ENCODE measurements at places on chromosomes 12 and 14. TPM values are rescaled to one million over a fixed set of nuclear protein-coding genes. Genes with fewer than 3 reads are reported as not detected.

DNA sequence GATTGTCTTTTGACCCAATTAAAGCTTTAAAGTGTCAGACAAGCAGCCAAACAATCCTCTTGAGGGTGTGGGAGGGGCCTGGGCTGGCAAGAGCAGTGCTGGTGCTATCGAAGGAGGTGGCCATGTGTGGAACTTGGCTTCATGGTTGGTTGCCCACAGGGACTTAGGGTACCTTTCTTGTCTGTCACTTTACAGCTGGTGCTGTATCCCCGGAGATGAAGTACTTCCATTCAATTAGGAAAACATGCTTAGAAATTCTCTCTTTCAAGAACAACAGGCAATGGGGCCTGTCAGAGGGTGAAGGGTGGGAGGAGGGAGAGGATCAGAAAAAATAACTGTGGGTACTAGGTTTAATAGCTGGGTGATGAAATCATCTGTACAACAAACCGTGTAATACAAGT lies 86.5 kb downstream of the DAAM1 start:
- no peak for DNase-seq
- H3K36me3 ChIP-seq: no peaks in the 10 kb centered on the region
- H3K4me1 ChIP-seq: peaks cover 46% of the 10 kb centered on the region
- H3K4me3 ChIP-seq: no peak overlapping the region
- peak overlapping the region; percentile 74 for H3K27ac ChIP-seq

DNA sequence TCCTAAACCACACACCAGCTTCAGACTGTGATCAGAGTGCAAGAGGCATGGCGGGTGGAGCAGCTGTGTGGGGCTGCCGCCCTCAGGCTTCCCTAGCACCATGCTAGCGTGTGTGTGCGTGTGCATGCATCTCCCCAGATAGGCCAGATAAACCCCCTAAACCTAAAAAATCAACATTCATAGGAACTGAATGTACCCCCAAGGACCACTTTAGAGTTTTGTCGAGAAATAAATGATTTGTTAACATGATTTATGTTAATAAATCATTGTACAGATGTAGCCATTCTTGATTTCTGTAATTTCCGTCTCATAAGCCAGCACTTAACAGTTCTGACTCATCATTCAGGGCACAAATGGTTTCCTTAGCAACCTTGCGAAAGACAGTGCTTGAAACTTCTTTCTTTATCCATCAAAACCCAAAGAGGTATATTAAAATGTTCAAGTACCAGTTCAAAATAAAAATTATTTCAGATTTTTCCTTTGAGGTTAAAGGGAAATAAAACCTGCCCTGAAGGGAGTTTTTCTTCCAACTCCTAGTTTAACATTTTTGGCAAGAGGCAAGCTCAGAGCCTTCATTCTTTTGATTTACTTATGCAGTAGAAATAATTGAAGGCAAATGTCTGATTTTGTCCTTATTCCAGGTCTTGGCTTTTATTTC lies 206.2 kb upstream of the RGS6 start:
- no peaks in the 10 kb centered on the region for H3K27me3 ChIP-seq
- peaks cover 12% of the 10 kb centered on the region for H3K4me1 ChIP-seq
- no peak overlapping the region for H3K4me3 ChIP-seq
- H3K36me3 ChIP-seq: peaks cover 34% of the 10 kb centered on the region
- DNase-seq: no peak

DNA sequence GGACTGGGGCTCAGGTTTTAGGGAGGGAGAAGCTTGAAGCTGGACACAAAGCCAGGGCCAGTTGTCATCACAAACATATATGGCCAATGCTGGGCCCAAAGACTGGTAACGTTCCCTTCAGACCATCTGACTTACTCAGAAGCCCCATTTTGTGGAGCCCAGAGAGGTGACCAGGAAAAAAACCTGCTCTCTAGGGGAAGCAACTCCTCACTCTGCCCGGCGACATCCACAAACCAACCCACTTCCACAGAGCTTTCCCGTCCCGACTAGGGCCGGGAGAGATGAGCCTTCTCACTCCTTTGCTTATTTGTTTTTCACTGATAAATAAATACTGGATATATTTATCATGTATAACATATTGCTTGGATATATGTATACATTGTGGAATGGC lies 180.9 kb upstream of the RTL1 start:
- peaks cover 22% of the 10 kb centered on the region for H3K27me3 ChIP-seq
- no peak overlapping the region for H3K27ac ChIP-seq
- no peaks in the 10 kb centered on the region for H3K4me1 ChIP-seq
- H3K4me3 ChIP-seq: no peak overlapping the region

Gene SAMD15
- total RNA-seq: 0.93 TPM

GRCh38 chr14:99210333-99210732 lies 61.7 kb downstream of the BCL11B start:
- no peaks in the 10 kb centered on the region for H3K36me3 ChIP-seq
- H3K4me3 ChIP-seq: no peak overlapping the region
- DNase-seq: no peak
- H3K27me3 ChIP-seq: no peaks in the 10 kb centered on the region
- no peak overlapping the region for H3K27ac ChIP-seq

Gene ACSS3
- total RNA-seq: 10.4 TPM

Gene LGMN
- total RNA-seq: 40.7 TPM

- no peak for DNase-seq
- H3K36me3 ChIP-seq: no peaks in the 10 kb centered on the region
- no peak overlapping the region for H3K27ac ChIP-seq
- H3K27me3 ChIP-seq: no peaks in the 10 kb centered on the region
- peaks cover 4% of the 10 kb centered on the region for H3K4me1 ChIP-seq
- H3K4me3 ChIP-seq: no peak overlapping the region
Measured at GRCh38 chr12:106000382-106001104, 138.2 kb downstream of the NUAK1 start.

Gene SLCO1B1
- not detected for total RNA-seq

Gene CPNE8
- 12.1 TPM for total RNA-seq

GRCh38 chr14:98946940-98947339 lies 325.1 kb downstream of the BCL11B start:
- no peaks in the 10 kb centered on the region for H3K36me3 ChIP-seq
- H3K27me3 ChIP-seq: no peaks in the 10 kb centered on the region
- H3K4me3 ChIP-seq: no peak overlapping the region
- H3K27ac ChIP-seq: no peak overlapping the region
- H3K4me1 ChIP-seq: peaks cover 44% of the 10 kb centered on the region
- peak; percentile 78 for DNase-seq

DNA sequence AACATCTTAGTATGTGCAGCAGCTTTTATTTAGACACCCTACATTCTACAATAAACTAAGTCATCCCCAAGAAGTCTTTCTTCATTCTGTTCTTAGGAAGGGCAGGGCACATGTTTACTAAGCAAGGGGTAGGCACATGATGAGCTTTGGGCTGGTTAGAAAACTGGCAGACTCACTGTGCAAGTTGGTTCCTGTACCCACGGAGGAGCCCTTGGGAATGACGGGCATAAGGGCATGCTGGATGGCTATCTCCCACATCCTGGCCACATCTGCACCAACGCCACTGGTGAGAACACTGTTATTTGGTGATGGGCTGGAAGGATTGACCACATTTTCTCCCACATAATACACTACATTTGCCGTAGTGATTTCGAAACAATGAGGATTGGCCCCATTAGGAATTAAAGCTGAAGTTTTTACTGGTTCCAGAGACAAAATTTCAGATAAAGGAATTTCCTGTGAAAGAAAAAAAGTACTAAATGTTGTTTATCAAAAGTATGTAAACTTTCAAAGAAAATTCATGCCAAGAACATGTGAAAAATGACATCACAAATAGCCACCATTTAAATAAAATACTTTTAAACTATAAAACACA lies 297.0 kb downstream of the PRKD1 start:
- no peak overlapping the region for H3K4me3 ChIP-seq
- no peaks in the 10 kb centered on the region for H3K27me3 ChIP-seq
- peaks cover 3% of the 10 kb centered on the region for H3K4me1 ChIP-seq

Gene PCED1B
- 0.65 TPM for total RNA-seq

- no peak for DNase-seq
- H3K4me3 ChIP-seq: no peak overlapping the region
- H3K4me1 ChIP-seq: peaks cover 12% of the 10 kb centered on the region
- H3K27me3 ChIP-seq: no peaks in the 10 kb centered on the region
- no peaks in the 10 kb centered on the region for H3K36me3 ChIP-seq
Measured at GRCh38 chr14:60760644-60761364, 26.2 kb downstream of the MNAT1 start.

DNA sequence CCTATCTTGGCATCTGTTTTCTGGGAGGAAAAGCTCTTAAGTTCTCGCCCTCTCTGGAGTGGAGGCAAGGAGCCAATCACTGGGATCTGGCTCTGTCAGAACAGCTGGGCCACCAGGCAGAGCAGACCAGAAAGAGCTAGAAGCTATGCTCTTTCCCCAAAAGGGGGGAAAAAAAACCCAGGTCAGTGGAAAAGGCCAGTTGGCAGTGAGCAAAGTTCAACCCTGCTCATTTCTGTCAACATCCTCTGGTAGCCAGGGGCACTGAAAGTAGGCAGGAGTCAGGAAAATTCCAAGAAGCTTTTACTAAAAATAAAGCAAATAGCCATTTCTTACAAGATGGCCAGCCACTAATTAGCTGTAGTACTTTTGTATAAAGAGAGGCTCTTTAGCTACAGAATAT lies 36.6 kb upstream of the PAX9 start:
- no peaks in the 10 kb centered on the region for H3K4me1 ChIP-seq
- H3K4me3 ChIP-seq: no peak overlapping the region
- no peak for DNase-seq
- H3K27me3 ChIP-seq: peaks cover 22% of the 10 kb centered on the region
- H3K36me3 ChIP-seq: no peaks in the 10 kb centered on the region

DNA sequence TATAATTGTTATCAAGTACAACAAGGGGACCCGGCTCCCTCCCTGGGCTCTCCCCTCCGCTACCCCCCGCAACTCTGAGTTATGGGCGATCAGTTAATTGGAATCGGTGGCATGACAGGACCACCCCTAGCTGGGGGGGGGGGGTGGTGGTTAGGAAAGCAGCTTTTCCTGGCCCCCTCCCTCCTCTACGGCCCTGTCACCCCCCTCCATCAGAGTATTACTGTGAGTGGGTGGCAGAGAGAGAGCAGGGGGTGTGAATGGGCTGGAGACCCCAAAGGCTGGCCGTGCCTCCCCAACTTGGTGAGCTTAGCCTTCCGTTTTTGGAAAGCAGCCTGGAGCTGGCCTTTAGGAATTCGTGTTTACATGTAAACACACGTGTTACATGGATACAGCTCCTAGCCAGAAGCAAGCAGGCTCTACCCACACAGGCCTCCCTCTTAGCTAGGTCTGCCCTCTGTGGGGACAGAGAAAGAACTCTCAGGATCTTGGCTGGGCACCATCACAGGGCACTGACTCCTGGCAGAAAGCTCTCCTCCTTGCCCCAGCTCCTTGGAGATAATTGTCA lies 1.1 kb upstream of the HOXC4 start:
- DNase-seq: no peak
- H3K4me1 ChIP-seq: peaks cover 28% of the 10 kb centered on the region
- H3K27me3 ChIP-seq: peaks cover 12% of the 10 kb centered on the region
- H3K4me3 ChIP-seq: peak overlapping the region; percentile 36
- H3K36me3 ChIP-seq: no peaks in the 10 kb centered on the region
- H3K27ac ChIP-seq: peak overlapping the region; percentile 12

DNA sequence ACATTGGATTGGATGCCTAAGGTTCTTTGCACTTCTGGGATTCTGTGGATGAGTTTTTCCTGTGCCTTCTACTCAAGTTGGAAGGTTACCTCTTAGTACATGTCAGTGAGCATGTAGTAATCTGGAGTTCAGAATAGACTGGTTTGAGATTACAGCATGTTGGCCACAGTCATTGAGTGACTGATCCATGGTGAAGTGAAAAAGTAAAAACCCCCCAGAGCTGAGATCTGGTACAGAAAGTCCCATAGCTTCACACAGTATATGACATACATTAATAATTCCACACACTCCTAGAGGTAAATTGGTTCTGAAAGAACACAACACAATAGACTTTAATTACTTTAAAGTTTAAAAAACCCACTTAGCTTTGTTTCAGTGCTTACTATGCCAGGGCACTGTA lies 11.9 kb upstream of the CCND2 start:
- H3K4me1 ChIP-seq: no peaks in the 10 kb centered on the region
- H3K4me3 ChIP-seq: no peak overlapping the region
- H3K27ac ChIP-seq: no peak overlapping the region
- H3K27me3 ChIP-seq: peaks cover 21% of the 10 kb centered on the region

DNA sequence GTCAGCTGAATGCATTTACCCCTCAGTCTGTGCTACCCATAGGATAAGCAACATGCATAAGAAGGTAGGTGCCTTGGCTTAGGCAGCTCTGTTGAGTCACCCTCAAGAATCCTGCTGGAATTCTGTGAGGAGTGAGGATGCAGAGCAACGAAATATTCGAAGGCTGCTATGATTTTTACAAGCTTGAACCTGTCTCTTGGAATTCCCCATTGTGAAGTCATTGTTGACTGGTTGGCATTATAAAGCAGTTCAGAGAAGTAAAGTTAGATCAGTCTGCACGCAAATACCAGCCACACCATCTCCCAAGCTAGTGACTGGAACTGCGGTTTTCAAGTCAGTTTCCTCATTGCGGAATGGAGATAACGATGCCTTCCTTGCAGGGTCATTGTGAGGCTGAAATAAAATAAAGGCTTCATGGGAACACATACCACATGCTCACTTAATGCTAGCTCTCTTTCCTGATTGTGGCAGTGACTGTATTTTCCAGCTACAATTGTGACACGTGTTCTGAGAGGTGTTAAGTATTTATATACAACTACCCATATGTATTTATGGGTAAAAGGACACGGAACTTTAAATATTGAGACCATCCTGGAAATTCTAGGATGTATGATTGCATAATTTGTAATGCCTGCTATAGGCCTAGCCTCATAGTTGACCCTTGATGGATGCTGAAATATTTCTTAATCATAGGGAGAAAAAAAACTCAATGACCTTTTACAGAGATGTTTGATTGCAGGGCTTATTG lies 96.7 kb downstream of the ETV6 start:
- no peak for DNase-seq
- H3K4me3 ChIP-seq: no peak overlapping the region
- H3K27ac ChIP-seq: no peak overlapping the region
- no peaks in the 10 kb centered on the region for H3K27me3 ChIP-seq

Gene CABP1
- total RNA-seq: 0.56 TPM

DNA sequence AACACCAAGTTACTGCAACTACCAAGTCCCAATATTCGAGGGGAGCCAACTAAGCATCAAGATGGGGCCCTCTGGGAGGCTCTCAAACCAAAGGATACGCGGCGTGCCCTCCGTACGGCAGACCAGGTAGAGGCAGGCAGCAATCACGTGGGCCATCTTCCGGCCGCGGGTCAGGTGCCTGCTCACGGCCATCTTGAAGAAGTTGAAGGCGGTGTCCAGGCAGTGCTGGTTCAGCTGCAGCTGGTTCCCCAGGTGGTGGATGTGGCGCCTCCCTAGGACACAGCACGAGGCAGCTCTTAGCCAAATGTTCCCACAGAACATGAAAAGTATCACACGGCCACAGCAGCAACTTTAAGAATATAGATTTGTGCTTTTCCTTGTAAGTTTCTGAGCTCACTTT lies 24.3 kb downstream of the BTBD6 start:
- H3K4me3 ChIP-seq: no peak overlapping the region
- H3K27ac ChIP-seq: peak overlapping the region; percentile 60
- H3K36me3 ChIP-seq: peaks cover 20% of the 10 kb centered on the region
- H3K4me1 ChIP-seq: peaks cover 20% of the 10 kb centered on the region
- no peaks in the 10 kb centered on the region for H3K27me3 ChIP-seq
